ENCODE measurements at places on chromosomes 1 and 21. TPM values are rescaled to one million over a fixed set of nuclear protein-coding genes. Genes with fewer than 3 reads are reported as not detected.

QSOX1 gene
- 1,004 TPM for total RNA-seq

MROH9 gene
- 0.26 TPM for total RNA-seq

NOS1AP gene
- 0.17 TPM for total RNA-seq

PARP1 gene
- 78.4 TPM for total RNA-seq

DNA sequence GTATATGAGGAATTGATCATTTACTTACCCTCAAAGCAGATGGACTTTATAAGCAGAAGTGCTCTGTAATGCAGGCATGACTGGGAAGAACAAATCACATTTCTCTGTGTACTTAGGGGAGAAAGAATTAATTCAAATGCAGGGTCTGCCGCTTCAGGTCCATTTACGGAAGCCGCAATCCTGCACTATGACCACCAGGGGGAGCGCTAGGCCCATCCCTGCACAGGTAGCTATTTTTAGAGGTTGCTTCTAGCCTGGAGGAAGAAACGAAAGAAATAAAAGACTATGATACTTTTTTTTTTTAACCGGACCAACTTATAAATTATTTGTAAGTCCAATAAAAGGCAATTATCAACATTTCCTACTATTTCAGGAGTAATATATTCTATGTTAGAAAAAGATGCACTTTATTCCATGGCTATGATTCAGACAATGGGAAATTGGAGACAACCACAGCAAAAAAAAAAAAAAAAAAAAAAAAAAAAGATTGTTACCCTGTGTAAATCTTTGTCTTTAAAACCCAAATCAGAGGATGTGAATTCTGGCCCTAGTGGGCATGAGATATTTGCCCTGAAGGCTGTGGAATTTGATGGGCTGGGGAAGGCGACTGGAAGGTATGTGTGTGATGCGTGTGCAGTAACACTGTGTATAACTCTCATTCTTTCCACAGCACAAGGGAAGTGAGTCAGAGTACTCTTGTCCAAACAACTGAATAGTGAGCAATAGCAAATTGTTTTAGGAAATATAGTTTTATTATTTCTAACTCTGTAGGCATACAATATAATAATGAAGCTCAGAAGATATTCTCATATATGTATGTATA is 12.9 kb upstream of the FYB2 start:
- peak; percentile 90 for DNase-seq
- H3K4me3 ChIP-seq: peak overlapping the region; percentile 29
- H3K27me3 ChIP-seq: no peaks in the 10 kb centered on the region
- H3K36me3 ChIP-seq: no peaks in the 10 kb centered on the region
- H3K27ac ChIP-seq: peak overlapping the region; percentile 11
- H3K4me1 ChIP-seq: peaks cover 3% of the 10 kb centered on the region

DNA sequence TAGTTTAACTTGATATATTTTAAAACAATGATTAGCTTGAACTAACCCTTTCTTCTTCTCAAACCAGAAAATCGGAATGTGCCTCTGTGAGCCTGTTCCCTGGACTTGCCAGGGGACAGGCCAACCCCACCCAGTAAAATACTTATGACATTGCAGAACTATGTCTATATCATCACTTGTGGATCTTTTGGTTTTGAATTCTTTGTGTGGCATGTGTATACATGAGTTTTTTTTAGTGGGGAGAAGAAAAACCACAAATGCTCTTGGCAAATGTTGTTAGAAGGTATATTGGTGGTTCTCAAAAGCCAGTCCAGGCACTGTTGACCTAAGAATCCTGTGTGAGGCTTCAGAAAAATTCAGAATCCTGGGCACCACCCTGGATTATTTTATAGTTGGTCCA is 347.4 kb downstream of the SIPA1L2 start:
- no peaks in the 10 kb centered on the region for H3K36me3 ChIP-seq
- no peaks in the 10 kb centered on the region for H3K4me1 ChIP-seq
- DNase-seq: peak; percentile 42
- H3K4me3 ChIP-seq: no peak overlapping the region
- no peak overlapping the region for H3K27ac ChIP-seq
- H3K27me3 ChIP-seq: no peaks in the 10 kb centered on the region

- H3K27me3 ChIP-seq: no peaks in the 10 kb centered on the region
- H3K36me3 ChIP-seq: no peaks in the 10 kb centered on the region
- no peak for DNase-seq
- H3K27ac ChIP-seq: no peak overlapping the region
Measured at GRCh38 chr1:172406968-172407367, 13.5 kb upstream of the C1orf105 start.

- no peaks in the 10 kb centered on the region for H3K27me3 ChIP-seq
- no peaks in the 10 kb centered on the region for H3K36me3 ChIP-seq
- no peak overlapping the region for H3K27ac ChIP-seq
- peak overlapping the region; percentile 85 for H3K4me3 ChIP-seq
- DNase-seq: peak; percentile 40
Measured at GRCh38 chr1:8815582-8816151, 1.8 kb downstream of the RERE start.

GRCh38 chr1:31984419-31985347 is 29.0 kb upstream of the KHDRBS1 start:
- DNase-seq: peak; percentile 23
- H3K4me3 ChIP-seq: no peak overlapping the region
- no peaks in the 10 kb centered on the region for H3K36me3 ChIP-seq

DNA sequence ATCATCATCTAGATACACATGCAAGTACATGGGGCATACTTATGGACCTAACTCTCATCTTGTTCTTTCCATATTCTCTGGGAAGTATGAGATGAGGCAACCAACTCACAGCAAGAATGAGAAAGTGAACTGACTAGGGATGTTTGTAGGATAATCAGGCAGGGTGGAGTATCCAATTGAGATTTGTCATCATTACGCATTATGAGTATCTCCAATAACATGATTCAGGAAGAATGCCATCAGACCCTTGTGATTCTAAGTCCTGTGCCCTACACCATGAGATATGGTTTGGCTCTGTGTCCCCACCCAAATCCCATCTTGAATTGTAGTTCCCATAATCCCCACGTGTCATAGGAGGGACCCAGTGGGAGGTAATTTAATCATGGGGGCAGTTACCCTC is 154.0 kb downstream of the SLC30A10 start:
- no peak overlapping the region for H3K4me3 ChIP-seq
- H3K36me3 ChIP-seq: no peaks in the 10 kb centered on the region
- no peaks in the 10 kb centered on the region for H3K27me3 ChIP-seq
- DNase-seq: no peak

GRCh38 chr21:29640080-29640508 is 299.7 kb downstream of the GRIK1 start:
- no peak for DNase-seq
- no peaks in the 10 kb centered on the region for H3K4me1 ChIP-seq
- no peaks in the 10 kb centered on the region for H3K36me3 ChIP-seq
- H3K27me3 ChIP-seq: no peaks in the 10 kb centered on the region
- H3K27ac ChIP-seq: no peak overlapping the region
- H3K4me3 ChIP-seq: no peak overlapping the region

Measured in fibroblast of lung (primary cell).